AG04449 (cell line): ENCODE measurements at places on chromosomes 11 and 22.
A peak's percentile ranks its signal among the peaks of the same experiment; 100 is the strongest.

DNA sequence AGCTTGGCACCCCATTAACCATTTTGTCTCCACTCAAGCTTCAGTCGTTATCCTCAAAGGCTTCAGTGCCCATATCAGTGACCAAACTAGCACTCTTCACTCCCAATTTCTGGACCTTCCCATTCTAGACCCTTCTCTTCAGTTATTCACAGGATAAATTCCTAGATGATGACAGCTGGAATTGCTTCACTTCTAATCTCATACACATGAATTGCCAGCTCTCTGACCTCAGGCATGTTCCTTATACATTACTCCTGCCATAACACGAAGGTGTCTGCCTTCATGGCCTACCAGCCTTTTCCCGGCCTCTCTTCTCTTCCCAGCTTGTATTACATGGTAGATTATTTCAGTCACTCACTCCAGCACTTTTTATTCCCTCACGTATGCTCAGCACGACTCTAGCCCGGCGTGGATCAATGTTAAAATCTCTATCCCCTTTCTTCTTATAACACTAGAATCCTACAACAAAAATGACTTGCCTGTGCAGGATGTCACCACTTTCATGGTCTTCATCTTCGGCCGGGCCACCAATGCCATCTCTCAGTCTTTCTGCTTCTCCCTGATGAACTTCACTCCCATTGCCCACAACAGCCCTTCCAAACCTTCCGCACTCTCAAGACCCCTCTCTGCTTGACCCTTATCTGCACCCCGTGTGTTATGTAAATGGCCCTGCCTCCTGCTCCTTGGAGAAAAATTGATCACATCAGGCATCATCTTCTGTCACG lies 36.9 kb downstream of the EIF3F start:
- DNase-seq, result no peak

DNA sequence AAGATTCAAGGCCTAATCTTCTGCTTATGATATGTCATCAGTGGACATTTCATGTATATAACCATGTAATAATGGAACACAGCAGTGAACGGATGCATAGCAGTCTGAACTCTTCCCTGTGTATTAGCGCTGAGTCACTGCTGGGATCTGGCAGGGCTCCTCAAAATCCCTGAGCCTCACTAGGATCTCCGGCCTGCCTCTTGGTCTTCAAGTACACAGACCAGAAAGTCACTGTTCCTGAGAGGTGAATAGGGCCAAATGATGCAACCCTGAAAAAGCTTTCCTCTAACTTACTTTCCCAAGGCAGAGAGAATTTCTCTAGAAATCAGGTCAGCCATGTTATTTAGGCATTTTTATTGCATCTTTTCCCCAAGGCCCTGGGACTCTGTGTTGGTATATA lies 35.0 kb downstream of the POU2AF1 start:
- DNase-seq, result no peak

DNA sequence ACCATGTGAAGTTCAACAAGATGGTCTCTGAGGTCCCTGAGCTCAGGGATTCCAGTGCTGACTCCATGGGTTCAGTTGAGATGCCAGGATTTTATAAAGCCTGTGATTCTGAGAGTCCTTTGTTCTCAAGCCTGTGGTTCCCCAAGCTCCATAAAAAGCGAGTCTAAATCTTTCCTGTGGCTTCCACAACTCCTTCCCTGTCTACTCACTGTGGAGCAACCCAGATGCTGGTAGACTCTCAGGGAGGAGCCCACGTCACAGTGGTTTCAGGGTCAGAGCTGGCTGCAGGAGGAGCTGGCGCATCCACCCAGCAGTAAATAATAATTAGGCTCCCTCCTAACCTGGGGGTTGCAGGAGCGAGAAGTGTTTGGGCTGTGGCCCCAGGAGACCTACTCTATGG lies 2.0 kb upstream of the RELT start:
- DNase-seq, result no peak

DNA sequence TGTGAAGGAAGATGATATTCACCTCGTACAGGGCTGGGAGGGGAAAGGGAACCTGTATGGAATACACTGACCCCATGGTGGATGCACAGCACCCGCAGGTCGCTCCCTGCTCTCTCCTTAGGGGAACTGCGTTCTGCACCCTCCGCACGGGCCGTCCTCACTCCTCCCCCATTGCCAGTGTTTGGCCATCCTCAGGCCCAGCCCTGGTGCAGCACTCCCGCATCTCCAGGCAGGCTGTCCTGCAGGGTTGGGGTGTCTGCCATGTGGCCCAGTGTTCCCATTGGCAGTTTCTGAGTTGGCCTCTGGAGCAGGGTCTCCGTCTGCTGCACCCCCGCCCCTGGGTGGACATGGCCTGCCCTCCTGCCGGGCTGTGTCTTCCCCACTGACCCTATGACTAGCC lies 19.1 kb upstream of the PARVG start:
- DNase-seq, result no peak

- DNase-seq, result no peak
These were observed 1.9 kb downstream of the ACR start for GRCh38 chr22:50739894-50740293.

- no peak for DNase-seq
These were observed 1.4 kb downstream of the NEFH start for GRCh38 chr22:29481265-29482000.

- DNase-seq, result no peak
These were observed 10.0 kb upstream of the NFRKB start for GRCh38 chr11:129905402-129905801.

- no peak for DNase-seq
These were observed 63.2 kb upstream of the DEUP1 start for GRCh38 chr11:93267383-93267782.

GRCh38 chr22:17915676-17916075 lies 108.7 kb downstream of the MICAL3 start:
- DNase-seq, result no peak

DNA sequence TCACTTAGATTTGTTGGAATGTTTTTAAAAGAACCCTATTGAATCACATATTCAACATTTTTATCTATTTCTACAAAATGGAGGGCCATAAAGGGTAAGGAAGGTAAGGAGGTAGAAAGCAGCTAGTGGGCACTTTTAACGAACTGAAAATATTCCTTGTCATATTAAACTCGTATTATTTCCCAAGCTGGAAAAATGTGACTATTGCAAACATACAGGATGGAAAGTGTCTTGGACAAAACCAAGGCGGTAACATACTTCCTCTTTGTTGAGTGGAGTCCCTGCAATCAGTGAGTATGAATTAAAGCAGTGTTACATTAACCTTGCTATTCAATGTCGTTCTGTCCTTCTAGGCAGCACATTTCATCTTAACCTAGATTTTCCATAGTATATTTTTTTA lies 165.6 kb downstream of the RCN1 start:
- no peak for DNase-seq

GRCh38 chr11:5929571-5930368 lies 12.3 kb upstream of the OR56A3 start:
- no peak for DNase-seq

GRCh38 chr11:210122-210802 lies 2.8 kb downstream of the RIC8A start:
- peak; percentile 70 for DNase-seq

DNA sequence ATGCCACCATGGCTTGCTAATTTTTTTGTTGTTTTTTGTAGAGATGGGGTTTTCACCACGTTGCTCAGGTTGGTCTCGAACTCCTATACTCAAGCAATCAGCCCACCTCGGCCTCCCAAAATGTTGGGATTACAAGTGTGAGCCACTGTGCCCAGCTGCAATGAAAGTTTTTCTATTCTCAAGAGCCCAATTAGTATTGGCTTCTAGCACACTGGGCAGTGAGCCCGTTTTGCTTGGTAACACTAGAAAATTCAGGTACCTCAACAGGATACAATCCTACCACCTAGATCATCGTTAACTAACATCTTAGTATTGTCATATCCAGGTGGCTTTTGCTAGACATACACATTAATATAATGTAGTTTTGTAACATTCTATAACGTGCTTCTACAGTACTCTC lies 19.0 kb downstream of the SEC14L3 start:
- no peak for DNase-seq

- no peak for DNase-seq
These were observed 76.9 kb downstream of the DKK3 start for GRCh38 chr11:11931461-11932055.

DNA sequence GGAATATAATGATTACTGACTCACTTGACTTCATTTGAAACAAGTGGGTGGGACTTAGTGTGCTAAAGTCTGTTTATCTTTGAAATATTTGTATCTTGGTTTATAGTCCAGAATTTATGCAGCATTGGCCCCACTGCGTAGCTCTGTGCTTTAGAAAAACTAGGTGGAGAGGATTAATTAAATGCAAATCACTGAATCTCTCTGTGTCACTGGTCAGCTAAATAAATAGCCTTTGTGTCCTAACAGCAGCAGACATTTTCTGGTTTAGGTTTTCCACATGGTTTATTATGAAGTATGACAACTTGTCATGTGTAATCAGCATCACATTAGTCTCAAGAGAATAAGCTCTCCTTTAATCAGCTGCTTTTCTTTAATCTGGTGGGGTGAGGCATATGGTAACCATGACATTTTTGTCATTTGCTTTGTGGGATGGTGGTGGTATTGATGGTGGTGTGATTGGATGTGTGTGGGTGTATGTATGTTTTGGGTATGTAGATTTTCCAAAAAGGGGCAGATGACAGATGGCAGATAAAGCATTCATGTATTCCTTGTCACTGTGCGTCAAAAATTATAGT lies 33.9 kb downstream of the BCL2L13 start:
- no peak for DNase-seq
